Occipital lobe (tissue), 3 donors: ENCODE measurements at places on chromosomes 7 and 10. TPM values are rescaled to one million over a fixed set of nuclear protein-coding genes. Genes with fewer than 3 reads are reported as not detected.

GRCh38 chr10:76970711-76971519 lies 666.7 kb downstream of the KCNMA1 start:
- no peak for DNase-seq

DNA sequence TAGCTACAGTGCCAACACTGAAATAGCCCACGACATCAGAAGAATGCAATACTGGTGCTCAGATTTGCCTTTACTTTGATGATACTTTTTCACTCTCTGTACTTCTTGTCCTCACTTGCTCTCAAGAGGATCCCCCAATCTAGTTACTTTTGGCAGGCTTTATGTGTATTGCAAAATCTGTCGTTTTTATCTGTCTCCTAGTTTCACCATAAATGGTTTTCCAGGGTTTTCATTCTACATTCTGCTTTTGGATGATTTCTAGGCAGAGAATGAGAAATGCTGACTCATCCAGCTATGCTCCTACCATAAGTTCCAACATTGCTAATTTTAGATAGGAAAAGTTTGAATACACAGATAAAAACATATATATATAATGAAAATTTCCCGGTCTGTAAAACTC lies 659.5 kb upstream of the NRG3 start:
- DNase-seq: no peak

DNA sequence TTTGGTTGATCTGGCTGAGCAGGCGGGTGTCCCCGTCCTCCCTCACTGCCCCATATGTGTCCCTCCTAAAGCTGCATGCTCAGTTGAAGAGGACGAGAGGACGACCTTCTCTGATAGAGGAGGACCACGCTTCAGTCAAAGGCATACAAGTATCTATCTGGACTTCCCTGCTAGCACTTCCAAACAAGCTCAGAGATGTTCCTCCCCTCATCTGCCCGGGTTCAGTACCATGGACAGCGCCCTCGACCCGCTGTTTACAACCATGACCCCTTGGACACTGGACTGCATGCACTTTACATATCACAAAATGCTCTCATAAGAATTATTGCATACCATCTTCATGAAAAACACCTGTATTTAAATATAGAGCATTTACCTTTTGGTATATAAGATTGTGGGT lies 26.9 kb upstream of the TRIM56 start:
- DNase-seq: no peak

DNA sequence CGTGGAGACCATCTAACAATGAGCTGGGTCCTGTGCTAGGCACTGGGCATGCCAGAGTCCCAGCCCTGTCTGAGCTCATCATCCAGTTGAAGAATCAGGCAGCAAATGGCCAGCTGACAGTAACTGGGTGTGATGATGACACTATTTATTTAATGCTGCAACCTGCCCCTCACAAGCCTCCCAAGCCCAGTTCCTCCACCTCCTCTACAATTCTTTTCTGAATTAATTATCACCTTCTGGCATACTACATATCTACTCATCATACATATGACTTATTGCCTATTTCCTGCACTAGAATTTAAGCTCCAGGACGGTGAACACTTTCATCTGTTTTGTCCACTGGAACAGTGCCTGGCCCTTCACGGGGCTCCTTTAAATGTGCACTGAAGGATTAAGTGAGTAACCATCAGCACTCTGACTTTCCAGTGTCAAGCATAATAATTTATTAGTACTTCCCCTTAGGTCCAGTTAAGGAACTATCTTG lies 96.7 kb upstream of the LAMB4 start:
- DNase-seq: no peak

DNA sequence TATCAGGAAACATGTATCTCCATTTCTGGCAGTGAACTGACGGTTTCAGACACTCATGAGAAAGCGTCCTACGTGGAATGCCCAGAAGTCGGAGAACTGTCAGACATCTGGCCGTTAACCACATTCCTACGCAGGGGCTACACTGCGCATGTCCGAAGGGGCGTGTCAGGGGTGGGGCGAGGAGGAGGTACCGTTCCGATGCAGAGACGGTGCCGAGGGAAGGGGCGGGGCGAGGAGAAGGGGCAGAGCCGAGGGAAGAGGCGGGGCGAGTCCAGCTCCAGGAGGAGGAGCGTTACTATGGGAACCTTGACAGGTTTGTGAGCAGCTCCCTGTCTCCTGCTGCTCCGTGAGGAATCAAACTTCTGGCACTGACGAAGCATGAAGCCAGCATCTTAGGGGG lies 366.9 kb upstream of the NUPR2 start:
- DNase-seq: no peak

- no peak for DNase-seq
Measured at GRCh38 chr10:130363051-130363450, 226.9 kb downstream of the GLRX3 start.

DNA sequence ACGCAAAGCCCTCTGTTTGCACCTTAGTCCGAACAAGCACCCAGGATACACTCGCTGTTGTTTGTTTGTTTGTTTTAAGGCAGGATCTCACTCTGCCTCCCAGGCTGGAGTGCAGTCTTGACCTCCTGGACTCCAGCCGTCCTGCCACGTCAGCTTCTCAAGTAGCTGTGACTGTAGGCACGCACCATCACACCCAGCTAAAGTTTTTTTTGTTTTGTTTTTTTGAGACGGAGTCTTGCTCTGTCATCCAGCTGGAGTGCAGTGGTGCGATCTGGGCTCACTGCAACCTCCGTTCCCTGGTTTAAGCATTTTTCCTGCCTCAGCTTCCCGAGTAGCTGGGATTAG lies 76.8 kb downstream of the CTBP2 start:
- no peak for DNase-seq

- DNase-seq: no peak
Measured at GRCh38 chr10:22932626-22933370, 4.9 kb downstream of the ARMC3 start.

LRRC4 gene
- total RNA-seq: 18.4 TPM

LAMB4 gene
- total RNA-seq: 0.47 TPM

KMT2C gene
- 77.7 TPM for total RNA-seq

AGR2 gene
- 1.7 TPM for total RNA-seq

PHYHIPL gene
- 42.4 TPM for total RNA-seq
